ENCODE measurements at places on chromosomes 4 and X.

- no peak for DNase-seq
Measured at GRCh38 chr4:59553063-59553720, 1646.9 kb upstream of the ADGRL3 start.

DNA sequence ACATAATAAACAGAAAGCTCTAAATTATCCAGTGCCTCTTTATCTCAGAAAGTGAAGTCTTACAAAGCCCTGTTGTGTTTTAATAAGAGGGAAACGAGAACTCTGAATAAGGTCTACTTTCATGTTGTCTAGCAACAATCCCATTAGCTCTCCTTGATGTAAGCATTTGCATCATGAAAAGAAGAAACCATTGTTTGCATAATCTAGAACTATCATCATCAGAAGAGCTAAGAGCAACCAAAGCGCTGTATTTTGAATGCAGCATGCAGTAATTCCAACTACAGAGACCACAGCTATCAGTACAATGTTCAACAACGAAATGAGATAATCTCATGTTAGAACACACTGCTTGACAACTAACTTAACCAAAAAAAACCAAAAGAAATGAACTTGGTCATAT, 257.1 kb downstream of the CAMK2D start:
- no peak for DNase-seq

GRCh38 chrX:120302434-120302833, 8.8 kb downstream of the TMEM255A start:
- peak; percentile 14 for DNase-seq

DNA sequence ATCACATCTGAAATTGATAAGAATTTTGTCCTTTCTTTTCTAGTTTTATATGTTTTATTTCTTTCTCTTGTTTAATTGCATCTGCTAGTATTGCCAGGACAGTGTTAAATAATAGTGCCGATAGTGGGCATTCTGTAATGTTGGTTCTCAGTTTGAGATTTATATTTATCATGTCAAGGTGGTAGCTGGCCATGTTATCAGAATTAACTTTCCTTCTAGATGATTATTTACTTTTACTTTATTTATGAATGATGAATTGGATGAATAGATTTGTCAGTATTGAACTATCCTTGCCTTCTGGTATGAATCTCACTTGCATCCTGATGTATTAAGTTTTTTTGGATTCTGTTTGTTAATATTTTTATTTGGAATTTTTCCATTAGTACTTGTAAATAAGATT, 42.7 kb downstream of the METAP1 start:
- DNase-seq: no peak

DNA sequence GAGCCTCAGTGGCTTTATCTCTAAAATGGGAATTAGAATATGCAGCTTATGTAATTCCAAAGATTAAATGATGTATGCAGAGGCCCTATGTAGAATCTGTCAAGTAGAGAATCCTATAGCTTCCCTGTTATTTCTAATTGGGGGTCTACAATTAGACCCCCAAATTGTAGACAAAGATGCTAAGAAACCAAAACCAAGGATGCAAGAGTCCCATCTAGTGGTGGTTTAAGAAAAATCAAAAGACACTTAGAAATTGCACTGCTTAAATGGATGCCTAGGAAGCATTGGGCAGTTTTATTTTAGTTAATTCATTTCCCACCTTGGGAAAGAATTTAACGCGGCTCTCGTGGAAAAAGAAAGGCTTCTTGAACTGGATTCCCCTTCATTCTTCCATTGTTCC, 115.2 kb downstream of the GABRA2 start:
- no peak for DNase-seq

- no peak for DNase-seq
Measured at GRCh38 chrX:124435616-124436015, 89.3 kb downstream of the SH2D1A start.

GRCh38 chr4:154982187-154983047, 201.3 kb downstream of the RBM46 start:
- no peak for DNase-seq

DNA sequence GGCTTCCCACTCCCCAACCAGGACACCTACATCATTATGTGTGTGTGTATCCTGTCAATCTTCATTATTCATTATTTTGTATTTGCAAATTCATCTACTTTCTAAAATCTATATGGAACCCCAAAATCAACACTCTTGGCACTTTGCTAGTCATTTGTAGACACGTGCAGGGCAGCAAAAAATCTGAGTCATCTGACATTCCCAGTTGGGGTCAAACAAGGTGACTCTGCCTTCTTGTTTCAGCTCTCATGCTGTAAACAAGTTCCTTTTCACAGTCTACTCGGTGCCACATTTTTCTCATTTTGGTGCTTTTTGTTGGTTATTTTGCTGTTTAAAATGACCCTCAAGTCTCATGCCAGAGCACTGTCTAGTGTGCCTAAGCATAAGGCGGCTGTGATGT, 5.9 kb downstream of the MRFAP1L1 start:
- no peak for DNase-seq

- no peak for DNase-seq
Measured at GRCh38 chr4:154082760-154083535, 294.1 kb upstream of the SFRP2 start.

Measured in stimulated activated CD8-positive, alpha-beta memory T cell treated with anti-CD3 and anti-CD28 coated beads, Interleukin-2, amount 100 ng/mL, for 1 hour (primary cell).